Activated naive CD4-positive, alpha-beta T cell treated with Interleukin-2 at 50 U/mL for 16 hours (primary cell): ENCODE measurements at places on chromosomes 7 and 10.

DNA sequence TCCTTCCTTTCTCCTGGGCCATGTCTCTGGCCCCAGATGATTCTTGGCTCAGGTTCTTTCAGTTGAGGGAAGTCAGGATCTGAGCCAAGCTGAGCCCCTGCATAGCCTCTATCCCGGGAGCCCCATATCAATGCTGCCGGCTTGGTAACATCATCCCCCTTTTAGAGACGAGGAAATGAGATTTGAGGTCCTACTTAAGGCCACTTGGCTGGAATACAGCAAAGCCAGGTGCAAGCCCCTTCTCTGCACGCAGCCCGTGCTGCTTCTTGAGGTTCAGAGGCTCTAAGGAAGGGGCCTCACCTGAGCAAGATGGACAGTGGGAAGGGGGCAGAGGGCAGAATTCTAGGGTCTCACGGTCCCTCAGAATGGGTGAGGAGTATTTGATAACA, 2.4 kb upstream of the IRF5 start:
- no peak for DNase-seq

- DNase-seq: no peak
Observed at GRCh38 chr7:24980534-24981170, 674 bp upstream of the OSBPL3 start.

- DNase-seq: no peak
Observed at GRCh38 chr7:126804604-126805003, 448.1 kb downstream of the GRM8 start.

GRCh38 chr10:114142018-114142417, 32.0 kb downstream of the CCDC186 start:
- DNase-seq: no peak

DNA sequence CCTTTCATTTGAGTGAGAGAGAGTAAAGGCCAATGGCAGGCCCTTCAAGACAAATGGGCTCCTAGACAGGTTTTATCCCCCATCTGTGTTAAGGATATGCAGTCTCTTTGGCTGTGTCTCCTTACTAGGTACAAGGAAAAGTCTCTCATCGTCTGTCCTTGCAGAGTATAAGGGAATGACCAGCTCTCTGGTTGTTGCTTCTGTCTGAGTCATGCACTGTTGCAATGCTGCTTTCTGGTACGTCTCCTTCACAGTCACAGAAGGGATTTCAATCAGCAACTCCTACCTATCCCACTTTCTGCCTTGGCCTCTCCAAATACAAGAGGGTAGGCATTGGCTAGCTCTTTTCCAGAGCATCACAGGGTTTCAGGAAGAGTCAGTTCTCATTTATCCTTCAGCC, 48.1 kb downstream of the CTTNBP2 start:
- no peak for DNase-seq
